ENCODE measurements at places on chromosomes 12 and 14.
A peak's percentile ranks its signal among the peaks of the same experiment; 100 is the strongest.

DNA sequence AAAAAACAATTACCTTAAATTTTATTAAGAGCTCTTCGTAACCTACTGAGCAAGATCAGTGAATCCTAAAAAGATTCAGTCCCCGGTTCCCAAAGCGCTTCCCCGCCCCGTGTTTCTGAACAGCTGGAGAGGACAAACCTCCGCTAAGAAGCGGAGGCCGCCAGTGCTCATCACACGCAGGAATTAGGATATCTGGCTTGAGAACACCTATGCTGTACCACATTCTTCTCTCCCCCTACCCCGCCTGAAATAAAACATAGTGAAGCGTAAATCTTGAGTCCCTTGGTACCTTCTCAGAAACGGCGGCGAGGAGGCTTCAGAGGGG is 774 bp upstream of the WDR20 start:
- DNase-seq: no peak

DNA sequence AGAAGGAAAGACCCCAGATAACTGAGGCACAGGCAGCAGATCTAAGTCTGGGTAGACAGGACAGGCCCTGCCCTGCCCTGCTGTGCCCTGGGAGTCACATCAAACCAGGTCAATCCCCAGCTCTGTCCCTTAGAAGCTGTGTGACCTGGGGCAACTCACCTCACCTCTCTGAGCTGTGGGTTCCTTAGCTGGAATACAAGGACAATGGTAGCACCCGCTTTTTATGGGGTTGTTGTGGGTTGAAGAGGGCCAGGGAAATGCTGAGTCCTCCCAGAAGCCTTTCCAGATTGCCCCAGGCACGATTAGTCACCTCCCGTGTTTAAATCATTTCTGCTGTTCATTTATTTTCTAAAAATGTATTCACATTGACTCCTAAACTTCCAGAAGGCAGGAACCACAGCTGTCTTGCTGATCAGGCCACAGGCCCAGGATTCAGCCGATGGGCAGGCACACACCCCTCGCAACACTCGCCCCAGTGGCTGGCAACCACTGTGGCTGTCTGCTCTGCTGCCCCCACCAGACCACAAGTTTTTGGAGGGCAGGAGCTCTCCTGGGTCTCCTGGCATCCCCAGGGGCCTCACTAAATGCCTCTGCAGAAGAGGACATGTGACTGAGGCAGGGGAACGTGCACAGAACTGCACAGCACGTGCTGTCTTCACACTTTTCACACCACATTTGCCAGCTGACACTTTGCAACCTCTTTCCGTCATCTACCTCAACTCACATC is 3.0 kb downstream of the SELPLG start:
- no peak for DNase-seq

- DNase-seq: no peak
Observed at GRCh38 chr14:69527635-69528034, 43.1 kb downstream of the PLEKHD1 start.

DNA sequence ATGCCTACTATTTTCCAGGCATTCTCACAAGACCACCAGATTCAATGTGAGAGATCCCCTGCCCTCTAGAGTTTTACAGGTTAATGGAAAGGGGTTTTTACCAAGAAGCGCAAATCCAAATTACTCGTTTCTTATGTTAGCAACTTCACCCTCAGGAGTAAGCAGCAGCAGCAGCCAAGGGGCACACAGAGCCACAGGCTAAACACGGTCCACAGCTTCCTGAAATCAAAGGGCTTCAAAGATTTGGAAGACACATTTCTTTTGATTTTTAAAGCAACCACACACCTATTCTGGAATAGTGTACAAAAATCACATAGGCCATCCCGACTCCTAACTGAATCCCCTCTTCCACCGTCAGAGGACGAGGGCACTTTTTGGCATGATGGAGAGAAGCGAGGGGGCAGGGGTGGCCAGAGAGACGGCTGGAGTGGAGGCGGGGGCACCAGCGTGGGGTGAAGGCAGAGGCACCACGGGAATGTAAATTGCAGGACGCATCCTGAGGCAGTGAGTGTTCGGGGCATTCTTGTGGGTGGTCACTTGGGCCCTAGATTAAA is 107.0 kb downstream of the ARF6 start:
- DNase-seq: no peak

GRCh38 chr12:62760779-62761178 is 174.2 kb downstream of the PPM1H start:
- DNase-seq: no peak

GRCh38 chr14:91229743-91230200 is 14.7 kb downstream of the GPR68 start:
- peak; percentile 66 for DNase-seq

- no peak for DNase-seq
Observed at GRCh38 chr14:22427771-22428231, 161.2 kb downstream of the DAD1 start.

DNA sequence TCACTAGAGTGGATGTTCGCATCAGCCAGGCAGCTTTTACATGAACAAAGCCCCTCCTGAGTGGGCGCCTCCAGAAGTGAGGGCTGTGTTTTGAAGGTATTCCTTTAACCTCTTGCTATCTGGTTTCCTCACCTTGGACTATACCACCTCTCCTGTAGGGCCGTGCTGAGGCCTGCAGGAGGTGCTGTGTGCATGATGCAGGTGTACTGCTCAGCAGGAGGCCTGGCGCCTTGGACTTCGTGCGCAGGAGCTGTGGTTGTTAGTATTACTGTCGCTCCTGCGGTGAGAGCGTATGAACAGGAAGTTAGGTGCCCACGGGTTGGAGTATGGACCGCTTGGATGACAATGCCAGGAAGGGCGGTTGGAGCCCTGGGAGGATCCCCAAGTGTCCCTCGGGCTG is 130.7 kb downstream of the TSPAN9 start:
- DNase-seq: no peak

- no peak for DNase-seq
Observed at GRCh38 chr12:66013224-66013623, 117.3 kb downstream of the LLPH start.

GRCh38 chr12:16590645-16591044 is 15.3 kb downstream of the LMO3 start:
- DNase-seq: no peak

DNA sequence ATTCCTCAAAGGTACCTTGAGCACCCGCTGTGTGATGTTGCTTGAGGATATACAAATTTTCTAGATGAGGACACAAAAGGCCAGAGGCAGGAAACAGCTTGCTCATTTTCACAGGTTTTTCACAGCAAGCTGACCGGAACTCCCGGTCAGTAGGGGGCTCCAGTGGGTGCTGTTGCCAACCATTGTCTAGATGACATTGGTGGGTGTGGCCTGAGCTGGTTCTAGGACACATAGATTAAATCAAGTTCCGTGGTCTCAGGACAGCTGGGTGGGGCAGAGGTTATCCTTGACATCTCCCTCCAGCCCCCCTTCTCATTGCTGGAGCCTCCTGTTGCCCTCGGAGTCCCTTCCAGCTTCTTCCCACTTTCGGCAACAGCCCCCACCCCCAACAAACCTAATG is 153.6 kb upstream of the FKBP4 start:
- peak; percentile 17 for DNase-seq

GRCh38 chr14:99768381-99768780 is 24.8 kb upstream of the EML1 start:
- DNase-seq: no peak

DNA sequence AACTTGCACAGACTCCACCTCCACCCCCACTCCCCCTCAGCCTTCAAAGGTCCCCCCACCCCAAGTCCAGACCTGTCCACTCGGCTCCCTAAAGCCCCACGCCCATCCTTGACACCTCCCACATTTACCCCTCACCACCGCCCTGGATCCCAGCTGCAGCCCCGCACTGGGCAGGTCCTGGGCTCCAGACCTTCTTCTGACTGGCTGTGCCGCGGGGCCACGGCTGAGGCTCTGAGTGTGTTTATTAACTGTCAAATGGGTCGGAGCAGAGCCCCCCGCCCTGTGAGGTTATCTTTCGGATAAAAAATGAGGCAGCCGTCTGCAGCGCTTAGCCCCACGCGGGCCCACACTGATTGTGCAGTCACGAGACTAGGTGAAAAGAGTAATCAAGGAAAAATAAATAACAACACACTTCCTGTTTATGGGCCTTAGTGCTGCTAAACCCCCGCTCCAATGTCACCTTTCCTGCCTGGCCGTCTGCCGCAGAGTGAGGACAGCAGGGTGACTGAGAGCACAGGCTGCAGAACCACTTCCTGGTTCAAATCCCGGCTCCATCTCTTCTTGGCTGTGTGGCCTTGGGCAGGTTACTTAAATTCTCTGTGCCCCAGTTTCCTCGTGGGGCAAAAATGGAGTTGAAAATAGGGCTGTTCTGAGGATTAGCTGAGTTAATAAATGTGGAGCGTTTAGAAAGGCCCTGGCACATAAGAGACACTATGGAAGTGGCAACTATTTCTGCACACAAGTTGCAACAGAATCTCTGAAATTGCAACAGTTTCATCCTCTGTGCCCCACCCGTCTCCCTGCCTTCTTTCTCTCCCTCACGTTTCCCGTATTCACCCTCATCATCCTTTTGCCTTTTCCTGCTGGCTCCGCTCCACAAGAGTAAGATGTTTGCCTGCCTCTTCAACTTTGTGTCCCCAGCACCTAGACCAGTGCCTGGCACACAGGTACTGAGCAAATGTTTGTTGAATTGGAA is 9.4 kb downstream of the SETD1B start:
- no peak for DNase-seq

DNA sequence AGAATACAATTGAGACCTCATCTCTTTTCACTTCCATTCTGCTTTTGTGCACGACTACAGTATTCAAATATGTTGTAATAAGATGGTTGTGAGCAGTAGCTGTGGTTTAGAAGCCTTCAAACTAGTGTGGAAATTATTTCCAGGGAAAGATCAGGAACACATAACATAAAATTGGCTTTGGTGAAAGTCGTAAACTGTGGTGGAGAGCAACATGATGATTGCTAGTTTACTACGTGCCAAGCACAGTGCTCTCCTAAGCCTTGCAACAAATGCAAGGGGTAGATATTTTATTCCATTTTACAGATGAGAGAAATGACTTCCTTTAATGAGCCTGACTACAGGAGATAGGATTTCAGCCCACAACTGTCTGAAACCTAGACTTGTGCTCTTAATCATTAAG is 172.4 kb upstream of the LMNTD1 start:
- DNase-seq: no peak

DNA sequence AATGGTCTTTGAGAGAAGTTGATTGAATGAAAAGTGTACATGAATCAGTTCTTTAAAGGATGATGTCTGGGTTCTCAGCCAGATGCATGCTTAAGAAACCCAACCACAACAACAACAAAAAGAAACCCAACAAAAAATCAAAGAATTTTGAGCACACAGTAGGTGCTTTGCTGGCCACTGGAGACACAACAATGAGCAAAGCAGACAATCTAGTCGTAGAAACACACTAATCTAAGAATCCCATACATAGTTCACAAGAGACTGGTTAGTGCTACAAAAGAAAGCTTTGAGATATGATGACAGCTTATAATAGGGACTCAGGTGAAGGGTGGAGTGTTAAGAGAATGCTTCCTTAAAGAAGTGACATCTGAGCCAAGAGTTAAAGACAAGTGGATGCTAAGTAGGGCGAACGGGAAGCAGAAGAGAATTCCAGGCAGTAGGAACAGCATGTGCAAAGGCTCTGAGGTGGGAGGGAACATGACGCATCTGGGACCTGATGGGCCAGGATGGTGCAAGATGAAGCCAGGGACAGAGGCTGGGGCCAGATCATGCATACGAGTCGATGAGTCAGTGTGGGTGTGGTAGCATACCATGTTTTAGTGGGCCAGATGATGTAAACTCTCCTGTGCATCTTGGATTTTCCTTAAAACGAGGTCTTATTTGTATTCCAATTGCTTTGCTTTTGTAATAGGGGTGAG is 4.6 kb upstream of the HIP1R start:
- no peak for DNase-seq

DNA sequence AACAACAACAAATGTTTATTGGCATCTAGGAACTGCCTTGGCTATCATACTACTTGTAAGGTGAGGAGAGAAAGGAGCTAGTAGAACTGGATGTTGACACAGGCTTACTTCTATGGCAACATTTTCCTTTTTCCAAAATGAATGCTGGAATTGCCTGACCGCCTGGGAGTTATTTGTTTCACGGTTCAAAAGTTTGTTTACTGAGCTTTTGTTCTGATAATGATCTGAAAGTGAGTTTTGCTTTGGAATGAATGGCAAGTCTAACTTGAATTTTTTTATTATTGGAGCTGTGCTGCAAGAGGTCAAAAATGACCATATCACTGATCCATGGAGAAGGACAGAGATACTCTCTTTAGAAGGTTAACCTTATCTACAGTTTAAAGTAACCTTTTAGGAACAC is 183.5 kb upstream of the CAND1 start:
- DNase-seq: no peak

DNA sequence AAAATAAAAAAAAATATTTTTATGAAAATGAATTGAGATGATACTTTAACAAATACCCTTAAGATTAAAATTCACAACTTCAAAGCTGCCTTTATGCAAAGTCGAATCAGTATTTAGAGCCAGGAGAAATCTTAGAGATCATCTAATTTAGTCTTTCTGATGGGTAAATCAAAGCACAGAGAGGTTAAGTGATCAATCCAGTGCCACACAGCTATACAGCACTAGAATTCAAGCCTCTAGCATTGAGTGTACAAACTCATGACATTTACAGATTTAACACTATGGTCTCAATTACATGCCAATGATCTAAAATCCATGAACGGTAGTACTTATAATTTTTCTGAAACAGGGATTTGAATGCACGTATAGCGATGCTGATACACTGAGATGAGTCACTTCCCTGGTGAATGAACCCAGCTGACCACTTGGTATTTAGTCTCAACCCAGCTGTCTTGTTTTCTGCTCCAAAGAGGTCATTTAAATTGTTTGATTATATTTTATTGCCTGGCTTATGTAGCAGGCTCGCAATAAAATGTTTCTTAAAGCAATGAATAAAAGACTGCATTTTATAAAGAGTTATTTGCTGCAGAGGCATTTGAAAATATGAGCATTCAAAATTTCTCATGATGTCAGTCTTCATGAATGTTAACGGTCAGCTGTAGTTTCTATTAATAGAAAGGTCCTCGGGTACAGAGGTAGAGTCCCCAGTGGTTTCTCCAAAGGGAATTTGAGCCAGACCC is 152.4 kb upstream of the PRICKLE1 start:
- DNase-seq: no peak

GRCh38 chr12:124227951-124228711 is 66.8 kb upstream of the RFLNA start:
- no peak for DNase-seq

DNA sequence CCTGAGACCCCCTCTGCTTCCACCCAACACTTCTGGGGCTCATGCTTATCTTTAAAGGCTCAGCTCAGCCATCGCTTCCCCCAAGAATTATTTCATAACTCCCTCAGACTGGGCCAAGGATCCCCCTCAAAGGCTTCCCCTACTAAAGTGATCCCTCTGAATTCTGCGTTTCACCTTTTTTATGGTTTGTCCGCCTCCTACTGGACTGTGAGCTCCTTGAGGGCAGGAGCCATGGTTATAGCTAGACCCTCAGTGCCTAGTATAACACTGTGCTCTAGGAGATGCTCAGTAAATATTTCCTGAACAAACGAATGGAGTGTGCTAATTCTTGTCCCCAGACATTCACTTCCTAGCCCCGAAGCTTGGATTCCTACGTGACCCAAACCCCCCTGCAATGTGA is 20.5 kb upstream of the SRRM4 start:
- DNase-seq: no peak

All from activated CD4-positive, alpha-beta T cell treated with anti-CD3 and anti-CD28 coated beads, Interleukin-2, amount 50 U/mL, for 48 hours (primary cell).